ENCODE measurements at places on chromosomes 7 and 10. TPM values are rescaled to one million over a fixed set of nuclear protein-coding genes. Genes with fewer than 3 reads are reported as not detected.

Gene NAT16
- not detected for polyA plus RNA-seq

Gene MMP21
- polyA plus RNA-seq = 0.07 TPM

Gene KIF11
- 10.1 TPM for polyA plus RNA-seq

Gene AASS
- polyA plus RNA-seq = 0.92 TPM

Gene PNLIPRP3
- not detected for polyA plus RNA-seq

Gene SPDYE6
- polyA plus RNA-seq = 0.23 TPM

Gene ASIC3
- 3.1 TPM for polyA plus RNA-seq

Gene GATA3
- 1.2 TPM for polyA plus RNA-seq

Gene MGAM2
- polyA plus RNA-seq = 0.69 TPM

Gene FAM180A
- polyA plus RNA-seq = 1.8 TPM

Gene METTL2B
- polyA plus RNA-seq = 17.2 TPM

Gene GAD2
- polyA plus RNA-seq = not detected

Gene CEP41
- polyA plus RNA-seq = 2.8 TPM

Gene CPN1
- 0.60 TPM for polyA plus RNA-seq

Gene VSTM2A
- 0.60 TPM for polyA plus RNA-seq

Gene MYL10
- polyA plus RNA-seq = not detected

Gene SPDYE2B
- not detected for polyA plus RNA-seq

Gene DPY19L1
- polyA plus RNA-seq = 3.5 TPM

Gene CNPY1
- not detected for polyA plus RNA-seq

Gene CNNM1
- not detected for polyA plus RNA-seq
